T-helper 17 cell (primary cell): ENCODE measurements at places on chromosomes 3 and 15.

- DNase-seq, result no peak
Measured at GRCh38 chr3:134361162-134361835, 12.9 kb downstream of the AMOTL2 start.

- no peak for DNase-seq
Measured at GRCh38 chr3:164533275-164533674, 545.0 kb downstream of the SI start.

DNA sequence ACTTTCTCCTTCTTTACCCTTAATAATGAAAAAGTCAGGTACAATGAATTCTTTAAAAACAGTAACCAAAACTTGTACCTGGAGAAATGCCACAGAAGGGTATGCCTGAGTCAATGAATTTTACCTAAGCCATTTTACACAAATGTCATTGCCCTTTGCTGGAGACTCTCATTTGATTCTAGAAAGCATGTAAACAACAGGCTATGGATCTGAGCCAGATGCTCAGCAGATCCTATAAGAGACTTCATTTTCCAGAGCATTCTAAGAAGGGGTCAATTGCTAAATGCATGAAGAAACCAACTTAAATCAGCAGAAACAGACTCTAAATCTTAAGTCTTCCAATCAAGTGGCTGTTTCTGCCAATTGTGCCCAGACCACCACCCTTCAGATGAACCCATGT is 83.8 kb upstream of the GALNT15 start:
- DNase-seq, result no peak

GRCh38 chr3:74676-75243 is 121.8 kb upstream of the CHL1 start:
- DNase-seq, result no peak

DNA sequence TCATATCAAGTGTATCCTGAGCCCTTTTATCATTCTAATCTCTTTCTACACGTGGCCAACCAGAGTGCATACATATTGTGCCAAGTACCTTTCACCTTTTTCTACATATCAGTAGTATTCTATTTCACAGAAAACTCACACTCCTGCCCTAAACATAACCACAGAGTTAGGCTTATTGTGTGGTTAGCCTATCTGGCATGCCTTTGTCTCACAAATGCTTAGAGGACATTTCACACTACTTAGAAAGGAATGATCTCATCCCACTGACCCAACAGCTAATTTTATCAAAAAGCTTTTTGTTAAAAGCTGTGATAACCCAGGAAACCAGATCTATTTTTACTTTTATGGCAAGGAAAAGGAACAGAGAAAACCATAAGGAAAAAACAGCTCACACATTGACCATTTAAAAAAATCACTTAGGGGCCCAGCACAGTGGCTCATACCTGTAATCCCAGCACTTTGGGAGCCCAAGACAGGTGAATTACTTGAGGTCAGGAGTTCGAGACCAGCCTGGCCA is 17.8 kb upstream of the MAP4 start:
- DNase-seq, result no peak

- DNase-seq, result no peak
Measured at GRCh38 chr15:69119001-69119400, 41.4 kb upstream of the GLCE start.

DNA sequence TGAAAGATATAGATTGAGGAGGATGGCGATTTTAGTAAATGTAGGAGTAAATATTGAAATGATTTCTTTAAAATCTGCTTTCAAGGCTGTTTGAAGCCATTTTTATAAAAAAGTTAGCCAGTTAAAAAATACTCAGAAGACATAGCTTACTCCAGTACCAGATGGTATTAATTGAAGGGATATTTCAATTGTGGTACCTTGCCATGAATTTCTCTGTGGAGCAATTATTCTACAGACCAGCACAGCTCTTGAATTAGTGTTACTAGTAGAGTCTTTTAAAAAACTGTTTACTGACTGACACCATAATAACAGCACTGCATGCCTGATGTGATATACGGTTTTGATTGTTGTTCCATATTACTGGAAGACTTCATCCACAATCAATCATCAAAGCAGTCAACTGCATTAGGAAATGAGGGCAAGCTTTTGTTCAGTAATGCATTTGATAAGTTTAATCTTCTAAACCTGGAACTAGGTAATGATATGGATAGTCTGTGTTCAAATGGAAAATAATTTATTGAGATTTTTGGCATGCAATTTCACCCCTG is 106.4 kb downstream of the MFSD1 start:
- no peak for DNase-seq

GRCh38 chr3:27500035-27500434 is 15.9 kb upstream of the SLC4A7 start:
- DNase-seq, result no peak
